ENCODE measurements at places on chromosomes 7 and 10.

DNA sequence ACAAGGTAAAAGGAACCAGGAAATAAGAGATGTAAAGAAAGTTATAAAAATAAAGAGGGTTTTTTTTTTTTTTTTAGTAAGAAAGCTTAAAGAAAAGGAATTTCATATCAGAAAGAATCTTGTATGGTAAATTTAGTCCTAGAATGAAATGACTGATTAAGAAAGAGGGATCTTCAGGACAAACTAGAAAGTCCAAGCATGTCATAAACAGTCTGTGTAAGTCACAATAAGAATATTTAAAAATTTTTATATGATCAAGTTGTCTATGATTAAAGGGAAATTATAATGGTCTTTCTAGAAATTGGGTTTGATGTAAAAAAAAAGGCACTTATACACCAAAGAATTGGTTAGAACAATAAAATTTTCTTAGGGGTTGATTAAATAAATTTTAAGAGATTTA, 289.5 kb downstream of the XPNPEP1 start:
- no peak for DNase-seq

GRCh38 chr10:74453169-74453568, 302.1 kb downstream of the ADK start:
- DNase-seq, result no peak

- no peak for DNase-seq
These were observed 85.0 kb downstream of the SGMS1 start for GRCh38 chr10:50538555-50539398.

DNA sequence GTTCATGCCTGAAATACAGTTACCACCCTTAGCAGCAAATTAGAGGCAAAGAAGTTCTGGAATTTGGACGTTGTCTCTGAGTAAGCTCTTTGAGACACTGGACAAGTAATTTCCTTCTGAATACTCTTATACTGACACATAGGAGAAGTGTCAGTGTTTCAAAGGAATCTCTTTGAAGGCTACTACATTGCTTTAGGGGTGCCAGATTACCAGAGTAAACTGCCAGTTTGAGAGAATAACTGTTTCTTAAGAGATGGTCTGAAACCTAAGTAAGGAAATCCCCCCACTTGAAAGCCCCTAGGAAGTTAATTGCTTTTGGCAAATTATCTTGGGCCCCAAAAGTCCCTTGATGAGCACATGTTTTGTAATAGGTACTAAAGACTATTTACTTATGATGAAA, 3.4 kb downstream of the FAS start:
- no peak for DNase-seq

Data from CD4-positive, alpha-beta T cell treated with Interleukin-6 for 4 hours (primary cell).